ENCODE measurements at places on chromosomes 7 and 10. TPM values are rescaled to one million over a fixed set of nuclear protein-coding genes. Genes with fewer than 3 reads are reported as not detected.

Gene HYAL4
- 2.2 TPM for total RNA-seq

Gene AVPI1
- 4.4 TPM for total RNA-seq

Gene LRIT1
- total RNA-seq, result not detected

Gene SCIN
- total RNA-seq, result 0.17 TPM

Gene MARCHF5
- total RNA-seq, result 31.7 TPM

Gene GIMAP5
- 8.4 TPM for total RNA-seq

Gene HECW1
- 2.8 TPM for total RNA-seq

Gene ARF5
- total RNA-seq, result 91.0 TPM

Gene MYL7
- total RNA-seq, result not detected
